ENCODE measurements at places on chromosomes 7 and 10.

DNA sequence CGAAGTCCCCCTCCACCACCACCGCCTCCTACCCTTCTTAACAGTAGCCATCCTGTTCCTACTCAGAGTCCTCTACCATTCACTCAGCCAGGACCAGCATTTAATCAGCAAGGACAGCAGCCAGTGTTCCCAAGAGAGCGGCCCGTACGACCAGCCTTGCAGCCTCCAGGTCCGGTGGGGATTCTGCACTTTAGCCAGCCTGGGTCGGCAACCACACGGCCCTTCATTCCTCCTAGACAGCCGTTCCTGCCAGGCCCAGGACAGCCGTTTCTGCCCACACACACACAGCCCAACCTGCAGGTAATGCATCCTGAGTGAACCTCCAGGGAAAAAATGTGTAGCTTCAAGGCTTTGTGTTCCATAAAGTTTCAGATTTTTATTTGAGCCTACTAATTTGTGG is 74.2 kb downstream of the SHH start:
- no peak for DNase-seq

- no peak for DNase-seq
These were observed 26.3 kb downstream of the NPTX2 start for GRCh38 chr7:98643236-98643985.

DNA sequence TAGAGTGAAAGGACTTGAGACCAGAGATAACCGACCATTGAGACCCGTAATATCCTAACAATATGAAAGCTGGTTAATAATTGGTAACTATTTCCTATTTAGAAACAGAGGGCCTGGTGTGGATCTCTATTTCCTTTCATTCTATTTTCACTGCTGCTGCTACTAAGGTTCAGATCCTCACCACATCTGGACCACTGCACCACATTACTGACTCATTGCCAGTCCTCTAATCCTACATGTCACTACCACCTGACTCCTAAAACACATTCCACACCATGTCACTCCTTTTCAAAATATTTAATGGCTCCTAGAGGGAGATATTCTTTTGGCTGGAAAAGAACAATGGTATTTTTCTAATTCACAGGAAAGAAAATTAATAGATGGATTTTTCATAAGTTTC is 6.4 kb downstream of the USP54 start:
- no peak for DNase-seq

GRCh38 chr10:99767901-99768300 is 14.5 kb upstream of the ABCC2 start:
- no peak for DNase-seq

Measured in NCI-H524 treated with DMSO at 0.1 percent for 48 hours (cell line).